ENCODE measurements at places on chromosomes 6 and 20.

DNA sequence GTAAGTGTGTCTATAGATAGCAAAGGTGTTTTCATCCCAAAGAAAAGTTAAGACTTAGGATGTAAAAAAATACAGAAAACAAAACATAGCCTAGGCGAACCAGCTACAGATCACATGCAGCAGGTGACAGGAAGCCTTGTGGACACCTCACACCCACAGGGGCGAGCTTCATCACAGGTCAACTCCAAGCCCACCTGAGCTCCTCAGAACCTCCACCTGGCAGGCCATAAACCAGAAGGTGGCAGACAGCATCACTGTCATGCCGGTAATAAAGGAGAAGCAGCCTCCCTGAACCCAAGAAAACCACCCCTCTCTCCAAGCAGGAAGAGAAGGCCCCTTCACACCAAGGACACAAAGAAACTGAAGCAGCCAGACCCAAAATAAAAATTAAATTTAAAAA, 1.0 kb downstream of the RALGAPA2 start:
- no peak for DNase-seq

DNA sequence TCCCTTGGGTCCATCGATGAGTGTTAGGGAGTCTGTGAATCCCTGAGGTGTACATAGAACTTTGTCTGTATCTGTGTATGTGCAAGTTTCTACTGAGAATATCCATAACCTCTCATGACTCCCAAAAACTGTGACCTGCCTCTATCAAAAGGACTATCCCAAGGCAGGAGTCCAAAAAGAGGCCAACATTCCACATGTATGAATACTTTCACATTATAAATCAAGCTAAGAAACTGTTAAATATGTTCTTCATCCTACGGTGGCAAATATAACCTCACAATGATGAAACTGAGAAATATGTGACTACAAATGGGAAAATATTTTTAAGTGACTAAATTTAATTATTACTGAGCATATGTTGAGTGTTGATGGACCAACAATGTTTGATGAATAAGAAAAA, 16.1 kb upstream of the STX11 start:
- no peak for DNase-seq

DNA sequence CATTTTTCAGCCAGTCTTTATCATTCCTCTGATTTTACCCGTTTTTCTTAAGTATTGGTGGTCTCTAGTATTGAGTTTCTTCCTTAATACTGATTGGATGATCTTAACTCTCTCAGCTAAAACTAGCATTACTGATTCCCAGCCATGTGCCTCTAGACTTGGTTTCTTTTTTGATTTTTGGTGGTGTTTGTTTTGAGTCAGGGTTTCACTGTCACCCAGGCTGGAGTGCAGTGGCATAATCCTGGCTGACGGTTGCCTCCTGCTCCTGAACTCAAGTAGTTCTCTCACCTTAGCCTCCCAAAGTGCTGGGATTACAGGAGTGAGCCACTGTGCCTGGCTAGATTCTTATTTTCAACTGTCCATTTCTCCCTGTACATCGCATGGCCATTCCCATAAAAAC, 24.9 kb downstream of the DPPA5 start:
- DNase-seq, result no peak

DNA sequence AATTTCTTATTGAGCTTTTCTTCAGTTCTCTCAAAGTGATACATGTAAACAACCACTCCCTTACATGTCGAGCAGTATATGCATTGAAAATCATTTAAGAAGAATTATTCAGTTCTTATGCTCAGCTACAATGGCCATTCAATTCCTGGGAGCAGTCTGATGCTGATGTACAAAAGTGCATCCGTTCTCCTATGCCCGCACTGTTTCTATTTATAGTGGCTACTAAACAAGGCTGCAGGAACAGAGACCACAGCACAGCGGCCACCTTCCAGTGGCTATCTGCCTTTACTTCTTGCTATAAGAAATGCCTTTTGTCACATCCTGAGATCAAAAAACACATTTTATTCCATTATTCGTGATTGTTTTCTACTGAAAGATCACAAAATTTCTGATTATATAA, 82.2 kb downstream of the FHL5 start:
- DNase-seq, result no peak

GRCh38 chr6:150403458-150404246, 34.8 kb downstream of the IYD start:
- DNase-seq, result no peak

GRCh38 chr20:4014031-4014474, 1.3 kb downstream of the RNF24 start:
- no peak for DNase-seq

DNA sequence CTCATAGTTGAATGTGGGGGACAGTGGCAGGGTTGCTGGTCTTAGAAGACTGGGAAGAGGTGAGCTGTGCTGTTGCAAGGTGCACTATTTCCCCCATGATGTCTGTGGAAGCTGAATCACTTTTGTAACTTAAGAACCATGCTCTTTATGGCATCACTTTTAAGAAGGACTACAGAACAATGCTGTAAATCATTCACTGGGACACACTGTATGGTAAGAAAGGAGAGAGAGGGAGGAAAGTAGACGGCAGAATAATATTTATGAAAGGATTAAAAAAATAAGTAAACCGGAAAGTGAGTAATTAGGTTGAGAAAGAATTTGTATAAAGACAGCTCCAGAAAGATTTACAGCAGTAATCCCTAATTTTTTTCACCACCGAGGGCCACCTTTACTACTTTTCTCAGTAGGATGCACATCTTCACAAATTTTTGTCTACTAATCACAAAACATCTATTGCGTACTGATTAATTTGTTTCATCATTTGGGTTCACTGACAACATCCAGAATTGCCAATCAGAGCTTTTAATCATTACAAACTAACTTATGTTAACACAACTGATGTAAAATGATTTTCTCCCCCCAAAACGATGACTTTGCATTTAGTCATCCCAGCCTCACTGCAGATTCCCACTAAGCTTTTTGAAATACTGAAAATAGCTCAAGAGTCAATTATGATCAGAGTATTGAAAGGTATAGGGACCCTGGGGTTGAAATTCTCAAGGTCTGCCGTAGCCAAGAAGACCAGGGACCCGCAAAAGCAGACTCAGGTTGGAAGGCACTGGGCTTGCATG, 560.7 kb upstream of the NOX3 start:
- DNase-seq, result no peak

GRCh38 chr6:101236709-101237108, 156.8 kb upstream of the GRIK2 start:
- no peak for DNase-seq

GRCh38 chr6:169665289-169665688, 36.5 kb downstream of the WDR27 start:
- DNase-seq, result no peak

DNA sequence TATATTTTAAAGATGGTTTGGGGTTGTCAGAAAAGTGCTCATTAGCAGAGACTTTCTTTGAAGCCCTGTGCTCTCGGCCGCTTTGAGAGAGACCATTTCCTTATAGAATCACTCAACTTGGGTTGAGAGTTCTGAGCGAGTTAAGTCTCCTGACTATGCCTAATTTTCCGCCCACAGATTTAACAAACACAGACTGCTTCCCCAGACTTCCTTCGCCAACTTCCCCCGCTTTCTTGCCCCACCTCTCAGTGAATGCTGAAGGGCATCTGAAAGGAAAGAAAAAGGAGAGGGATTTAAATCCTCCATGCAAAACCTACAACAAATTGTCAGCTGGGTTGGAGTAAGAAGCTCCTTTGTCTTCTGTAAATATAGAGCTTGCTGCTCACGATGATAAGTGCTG, 224.0 kb downstream of the EYA2 start:
- DNase-seq, result no peak

DNA sequence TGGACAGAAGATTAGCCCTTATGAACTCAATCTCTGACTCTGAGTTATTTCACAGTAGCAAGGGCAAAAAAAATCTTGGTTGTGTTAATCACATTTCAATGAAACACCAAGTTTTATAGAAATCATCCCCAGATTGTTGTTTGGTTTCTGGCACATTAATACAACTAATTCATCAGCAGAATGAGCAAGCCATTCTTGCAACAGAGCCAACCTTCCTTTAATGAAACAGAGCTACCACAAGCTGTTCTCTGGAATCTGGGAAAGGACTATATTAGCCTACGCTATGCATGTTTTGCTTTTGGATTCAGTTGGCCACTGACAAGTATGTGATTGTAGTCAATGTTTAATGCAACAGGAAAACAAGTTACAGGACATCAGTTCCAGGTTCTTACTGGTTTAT, 13.8 kb upstream of the POPDC3 start:
- no peak for DNase-seq

- DNase-seq, result no peak
Observed at GRCh38 chr6:97023982-97024381, 99.5 kb downstream of the KLHL32 start.

GRCh38 chr20:62951143-62951895, 1.2 kb upstream of the SLC17A9 start:
- no peak for DNase-seq

DNA sequence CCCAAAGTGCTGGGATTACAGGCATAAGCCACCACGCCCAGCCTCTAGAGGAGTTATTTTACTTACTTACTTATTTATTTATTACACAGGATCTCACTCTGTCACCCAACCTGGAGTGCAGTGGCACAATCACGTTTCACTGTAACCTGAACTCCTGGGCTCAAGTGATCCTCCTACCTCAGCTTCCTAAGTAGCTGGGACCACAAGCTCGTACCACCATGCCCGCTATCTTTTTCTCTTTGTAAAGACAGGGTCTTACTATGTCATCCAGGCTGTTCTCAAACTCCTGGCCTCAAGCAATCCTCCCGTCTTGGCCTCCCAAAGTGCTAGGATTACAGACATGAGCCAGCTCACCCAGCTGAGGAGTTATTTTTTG, 1.6 kb upstream of the TRIB3 start:
- no peak for DNase-seq

- no peak for DNase-seq
Observed at GRCh38 chr20:9103955-9104354, 35.1 kb downstream of the PLCB4 start.

DNA sequence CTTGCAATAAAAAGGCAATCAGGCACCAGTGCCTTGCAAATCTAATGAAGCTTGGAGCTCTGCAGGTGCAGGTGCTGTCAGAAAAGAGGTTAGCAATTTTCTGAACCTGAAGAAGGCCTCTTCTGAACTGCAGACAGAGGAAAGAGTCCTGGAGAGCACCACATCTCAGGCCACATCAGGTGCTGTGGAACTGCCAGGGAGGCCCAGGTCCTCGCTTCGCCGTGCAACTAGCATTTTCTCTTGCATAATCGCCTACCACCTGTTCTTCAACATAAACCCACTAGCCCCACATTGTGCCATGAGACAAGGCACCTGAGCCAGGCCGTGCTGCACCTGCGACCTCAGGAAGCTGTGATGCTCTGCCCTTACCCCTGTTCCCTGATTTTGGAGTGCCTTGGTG, 187.6 kb downstream of the DTNBP1 start:
- DNase-seq, result no peak

GRCh38 chr6:135179920-135180541, 1.1 kb upstream of the MYB start:
- no peak for DNase-seq

DNA sequence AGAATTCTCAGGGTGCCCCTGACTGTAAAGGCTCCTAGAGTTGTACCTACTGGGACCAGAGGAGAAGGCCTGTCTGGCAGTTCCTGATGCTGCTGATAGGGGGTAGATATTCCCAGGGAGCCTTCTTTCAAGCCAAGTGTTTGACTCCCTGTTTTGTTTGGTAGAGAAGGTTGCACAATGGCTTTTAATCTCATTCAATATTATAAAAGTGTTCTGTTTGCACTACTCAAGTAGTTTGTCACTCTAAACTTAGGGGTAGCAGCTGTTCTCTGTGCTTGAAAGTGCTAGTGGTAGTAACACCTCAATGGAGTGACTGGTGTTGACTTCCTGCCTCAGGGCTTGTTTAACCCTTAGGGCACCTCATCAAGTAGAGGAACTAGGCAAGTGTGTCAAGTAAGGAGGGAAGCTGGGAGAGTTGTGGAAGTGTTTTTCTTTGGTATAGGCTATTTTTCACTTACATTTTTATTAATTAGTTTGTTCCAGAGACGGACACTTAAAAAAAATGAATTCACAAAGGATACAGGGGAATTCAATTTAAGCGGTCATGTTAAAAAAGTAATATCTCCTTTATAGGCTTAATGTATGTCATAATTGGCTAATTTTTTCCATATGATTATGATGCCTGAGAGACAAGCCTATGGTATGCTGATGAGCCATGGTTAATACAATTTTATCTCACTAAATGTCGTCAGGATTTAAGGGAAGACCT, 38.1 kb downstream of the BICRAL start:
- no peak for DNase-seq

DNA sequence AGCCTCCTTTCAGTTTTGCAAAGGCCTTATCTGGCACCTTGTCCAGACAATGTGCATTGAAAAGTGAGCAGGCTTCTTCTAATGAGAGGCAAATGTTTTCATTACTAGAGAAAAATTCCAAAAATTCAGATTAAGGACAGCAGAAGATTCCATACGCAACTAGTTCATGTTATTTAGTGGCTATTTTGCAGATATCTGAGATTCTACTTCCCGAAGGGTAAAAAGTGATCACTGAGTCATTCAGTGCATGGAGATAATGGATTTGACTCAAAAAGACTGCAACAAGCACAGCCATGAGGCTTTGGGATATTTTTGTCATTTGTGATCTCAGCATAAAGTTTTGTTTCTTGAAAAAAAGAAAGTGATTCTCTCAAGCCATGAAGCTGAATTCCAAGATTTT, 29.9 kb downstream of the METTL24 start:
- DNase-seq, result no peak

- no peak for DNase-seq
Observed at GRCh38 chr6:18362058-18362561, 25.0 kb upstream of the RNF144B start.

DNA sequence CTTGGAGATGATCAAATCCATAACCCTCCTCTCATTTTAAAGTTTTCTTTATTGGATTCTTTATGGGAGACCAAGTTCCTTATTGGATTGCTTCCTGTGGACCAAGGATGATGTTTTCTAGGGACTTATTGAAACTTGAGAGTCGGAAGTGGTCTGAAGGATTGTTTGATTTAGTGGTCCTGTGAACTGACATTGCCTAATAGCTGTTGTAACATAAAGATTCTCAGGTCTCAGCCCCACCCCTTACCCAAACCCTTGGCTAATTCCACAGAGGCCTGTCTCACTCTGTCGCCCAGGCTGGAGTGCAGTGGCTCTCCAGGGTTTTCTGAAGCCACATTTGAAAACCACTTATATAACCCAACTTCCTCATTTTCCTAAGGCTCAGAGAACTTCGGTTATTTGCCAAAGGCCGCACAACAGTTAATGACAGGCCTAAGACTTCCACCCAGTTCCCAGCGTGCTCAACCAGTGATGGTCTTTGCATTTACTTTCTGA, 77.0 kb downstream of the ATXN1 start:
- DNase-seq, result no peak
